Progenitor cell of endocrine pancreas (in vitro differentiated cells): ENCODE measurements at places on chromosomes 3 and 15. TPM values are rescaled to one million over a fixed set of nuclear protein-coding genes. Genes with fewer than 3 reads are reported as not detected.

DNA sequence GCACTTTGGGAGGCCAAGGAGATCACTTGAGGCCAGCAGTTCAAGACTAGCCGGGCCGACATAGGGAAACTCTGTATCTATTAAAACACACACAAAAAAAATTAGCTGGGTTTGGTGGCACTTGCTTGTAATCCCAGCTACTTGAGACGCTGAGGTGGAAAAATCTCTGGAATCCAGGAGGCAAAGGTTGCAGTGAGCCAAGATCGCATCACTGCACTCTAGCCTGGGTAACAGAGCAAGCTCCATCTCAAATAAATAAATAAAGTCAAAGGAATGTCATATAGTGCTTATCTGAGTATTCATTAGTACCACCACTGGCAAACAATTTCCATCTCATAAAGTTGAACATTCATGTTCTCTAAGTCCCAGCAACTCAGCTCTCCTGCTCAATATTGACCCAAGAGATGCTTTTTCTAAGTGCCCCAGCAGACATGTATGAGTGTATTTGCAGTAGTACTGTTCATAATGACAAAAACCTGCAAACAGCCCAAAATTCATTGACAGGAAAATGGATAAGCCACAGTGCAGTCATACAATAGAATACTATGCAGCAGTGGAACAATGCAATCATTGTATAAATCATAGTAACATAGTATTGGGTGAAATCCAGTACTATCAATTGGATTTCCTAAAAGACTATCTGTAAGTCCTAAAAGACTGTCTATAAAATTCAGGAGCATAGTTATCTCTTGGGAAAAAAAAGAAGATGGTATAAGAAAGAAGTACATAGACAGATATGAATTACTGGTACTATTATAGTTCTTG lies 751.5 kb upstream of the LMCD1 start:
- H3K4me3 ChIP-seq: no peak overlapping the region
- no peaks in the 10 kb centered on the region for H3K36me3 ChIP-seq
- DNase-seq: no peak
- no peak overlapping the region for H3K27ac ChIP-seq
- no peaks in the 10 kb centered on the region for H3K27me3 ChIP-seq

- no peak overlapping the region for H3K27ac ChIP-seq
- H3K27me3 ChIP-seq: no peaks in the 10 kb centered on the region
- H3K4me3 ChIP-seq: no peak overlapping the region
- no peaks in the 10 kb centered on the region for H3K4me1 ChIP-seq
- peaks cover 18% of the 10 kb centered on the region for H3K36me3 ChIP-seq
- peak; percentile 59 for DNase-seq
Measured at GRCh38 chr15:52208306-52208946, 17.2 kb upstream of the GNB5 start.

GRCh38 chr3:157069406-157069805 lies 90.5 kb downstream of the CCNL1 start:
- DNase-seq: no peak
- no peaks in the 10 kb centered on the region for H3K27me3 ChIP-seq
- no peak overlapping the region for H3K27ac ChIP-seq
- H3K4me1 ChIP-seq: no peaks in the 10 kb centered on the region

- no peak overlapping the region for H3K27ac ChIP-seq
- H3K4me3 ChIP-seq: no peak overlapping the region
- H3K4me1 ChIP-seq: no peaks in the 10 kb centered on the region
- no peaks in the 10 kb centered on the region for H3K36me3 ChIP-seq
Measured at GRCh38 chr15:38954090-38954489, 389.5 kb upstream of the RASGRP1 start.

GRCh38 chr3:66910266-66911055 lies 87.6 kb upstream of the KBTBD8 start:
- peaks cover 4% of the 10 kb centered on the region for H3K36me3 ChIP-seq
- H3K4me3 ChIP-seq: no peak overlapping the region
- no peaks in the 10 kb centered on the region for H3K27me3 ChIP-seq
- H3K27ac ChIP-seq: no peak overlapping the region
- DNase-seq: no peak

GRCh38 chr15:51936105-51936478 lies 35.5 kb downstream of the LEO1 start:
- H3K27ac ChIP-seq: no peak overlapping the region
- H3K36me3 ChIP-seq: peaks cover 10% of the 10 kb centered on the region
- no peak overlapping the region for H3K4me3 ChIP-seq

- H3K27ac ChIP-seq: no peak overlapping the region
- no peaks in the 10 kb centered on the region for H3K36me3 ChIP-seq
- no peaks in the 10 kb centered on the region for H3K27me3 ChIP-seq
- no peak overlapping the region for H3K4me3 ChIP-seq
- peak; percentile 12 for DNase-seq
Measured at GRCh38 chr15:59532770-59533379, 78.7 kb upstream of the GCNT3 start.

GRCh38 chr3:40871394-40871793 lies 327.9 kb upstream of the CTNNB1 start:
- DNase-seq: no peak
- H3K4me3 ChIP-seq: no peak overlapping the region
- peaks cover 10% of the 10 kb centered on the region for H3K27me3 ChIP-seq
- H3K4me1 ChIP-seq: peaks cover 38% of the 10 kb centered on the region
- H3K27ac ChIP-seq: no peak overlapping the region

DNA sequence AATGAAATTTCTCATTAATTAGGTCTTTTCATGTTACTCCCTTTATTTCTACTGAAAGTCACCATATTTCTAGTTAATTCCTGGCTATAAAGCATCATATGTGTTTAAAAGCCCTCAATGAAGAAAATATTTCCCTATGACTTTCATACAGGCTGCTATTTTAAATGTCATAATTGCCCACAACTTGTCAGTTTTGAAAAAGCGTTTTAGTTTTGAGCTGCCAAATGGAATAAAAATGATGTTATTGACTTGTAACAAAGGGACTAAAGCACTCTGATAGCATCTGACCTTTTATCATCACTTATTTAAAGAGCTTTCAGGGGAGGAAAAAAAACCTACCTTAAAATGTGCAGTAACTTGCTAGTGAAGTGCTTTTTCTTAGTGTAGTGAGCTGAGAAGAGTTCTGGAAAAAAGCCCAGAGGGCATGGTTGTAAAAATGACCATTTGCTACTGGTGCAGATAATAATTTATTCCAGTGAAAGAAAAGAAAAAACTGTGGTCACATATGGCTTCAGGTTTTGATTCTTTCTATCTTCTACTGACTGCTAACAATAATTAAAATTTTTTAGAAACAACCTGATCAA lies 877.2 kb downstream of the CADM2 start:
- H3K27ac ChIP-seq: no peak overlapping the region
- no peak for DNase-seq
- no peak overlapping the region for H3K4me3 ChIP-seq
- peaks cover 27% of the 10 kb centered on the region for H3K4me1 ChIP-seq

DNA sequence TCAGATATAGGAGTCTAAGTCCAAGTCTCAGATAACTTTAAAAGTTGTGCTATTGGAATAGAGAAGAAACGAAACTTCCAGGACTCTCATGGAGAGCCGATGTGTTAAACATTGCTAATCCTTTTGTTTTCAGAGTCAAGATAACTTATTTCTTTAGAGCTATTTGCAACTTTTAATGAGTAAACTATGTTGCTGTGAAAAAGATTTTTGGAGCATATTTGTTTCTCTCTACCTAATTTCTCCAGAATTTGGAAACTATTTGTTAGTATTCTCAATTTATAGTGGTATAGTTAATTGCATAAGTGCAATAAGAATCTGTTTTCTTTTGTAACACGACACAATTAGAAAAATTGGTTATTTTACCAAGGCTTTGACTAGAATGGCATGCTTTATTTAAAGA lies 588.9 kb downstream of the NTRK3 start:
- H3K4me3 ChIP-seq: no peak overlapping the region
- H3K27me3 ChIP-seq: no peaks in the 10 kb centered on the region
- H3K36me3 ChIP-seq: peaks cover 2% of the 10 kb centered on the region
- H3K27ac ChIP-seq: no peak overlapping the region
- DNase-seq: no peak

GRCh38 chr3:155110996-155111901 lies 31.1 kb downstream of the MME start:
- no peaks in the 10 kb centered on the region for H3K36me3 ChIP-seq
- DNase-seq: no peak
- no peaks in the 10 kb centered on the region for H3K4me1 ChIP-seq
- H3K27me3 ChIP-seq: no peaks in the 10 kb centered on the region
- no peak overlapping the region for H3K4me3 ChIP-seq

DNA sequence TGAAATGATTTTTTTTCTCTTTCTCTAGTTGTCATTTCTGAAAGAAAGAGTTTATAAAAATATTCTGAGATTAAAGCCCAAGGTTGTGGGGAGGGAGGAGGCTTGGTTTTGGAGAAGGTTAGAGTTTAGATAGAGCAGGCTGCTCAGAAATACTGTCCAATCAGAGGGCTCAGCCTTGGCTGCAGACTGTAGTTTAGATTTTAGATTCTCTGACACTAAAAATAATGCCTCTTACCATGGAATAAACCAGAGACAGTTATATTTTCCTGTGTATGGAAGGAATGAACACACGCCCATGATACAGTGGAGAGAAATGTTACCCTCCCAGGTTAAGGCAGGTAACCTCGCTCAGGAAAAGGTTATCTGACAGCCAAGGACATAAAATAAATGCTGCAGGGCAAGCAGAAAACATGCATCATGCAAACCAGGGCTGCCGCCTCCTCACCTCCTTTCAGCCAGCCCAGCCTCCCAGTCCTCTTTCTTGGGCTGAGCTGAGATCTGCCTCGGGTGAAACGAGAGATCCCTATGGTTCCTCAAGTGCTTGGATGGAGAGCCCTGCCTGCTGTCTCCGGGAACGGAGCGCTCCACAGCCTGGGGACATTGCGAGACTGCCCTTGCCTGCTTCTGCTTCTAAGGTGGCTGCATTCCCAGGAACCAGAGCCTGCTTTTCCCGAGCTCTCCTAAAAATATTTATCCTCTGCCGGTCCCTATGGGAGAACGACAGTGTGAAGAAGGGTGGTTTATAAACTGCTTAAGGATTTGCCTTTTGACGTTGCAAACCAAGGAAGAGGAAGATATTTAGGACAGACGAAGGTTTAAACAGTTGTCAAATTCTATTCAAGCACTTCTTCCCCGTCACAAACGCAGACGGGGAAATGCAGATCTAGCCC lies 848 bp downstream of the NCEH1 start:
- H3K36me3 ChIP-seq: no peaks in the 10 kb centered on the region
- DNase-seq: no peak
- H3K4me3 ChIP-seq: peak overlapping the region; percentile 94
- H3K27ac ChIP-seq: peak overlapping the region; percentile 94
- no peaks in the 10 kb centered on the region for H3K27me3 ChIP-seq

- DNase-seq: no peak
- H3K36me3 ChIP-seq: no peaks in the 10 kb centered on the region
- peaks cover 23% of the 10 kb centered on the region for H3K27me3 ChIP-seq
- H3K4me3 ChIP-seq: no peak overlapping the region
- no peak overlapping the region for H3K27ac ChIP-seq
- H3K4me1 ChIP-seq: peaks cover 2% of the 10 kb centered on the region
Measured at GRCh38 chr15:79222808-79223207, 59.7 kb upstream of the ANKRD34C start.

GRCh38 chr3:133424937-133425869 lies 25.3 kb downstream of the BFSP2 start:
- no peak overlapping the region for H3K27ac ChIP-seq
- H3K4me3 ChIP-seq: no peak overlapping the region
- H3K27me3 ChIP-seq: no peaks in the 10 kb centered on the region
- H3K36me3 ChIP-seq: no peaks in the 10 kb centered on the region

The NCK1 gene
- 23.8 and 26.2 TPM in 2 replicates for total RNA-seq

The POPDC2 gene
- total RNA-seq: 2.9 and 3.8 TPM in 2 replicates

The SETD2 gene
- 71.4 and 73.9 TPM in 2 replicates for total RNA-seq

The PIGX gene
- total RNA-seq: 26.1 and 28.3 TPM in 2 replicates

The DUOXA2 gene
- not detected in 2 replicates for total RNA-seq

The CHL1 gene
- total RNA-seq: 24.7 and 32.5 TPM in 2 replicates

The TOPBP1 gene
- total RNA-seq: 51.8 and 56.9 TPM in 2 replicates
